Activated CD4-positive, alpha-beta memory T cell treated with anti-CD3 and anti-CD28 coated beads, Interleukin-2, amount 10 ng/mL, durations not matched to agents 7 days and 5 days (primary cell): ENCODE measurements at places on chromosomes 3 and 15. TPM values are rescaled to one million over a fixed set of nuclear protein-coding genes. Genes with fewer than 3 reads are reported as not detected.

DNA sequence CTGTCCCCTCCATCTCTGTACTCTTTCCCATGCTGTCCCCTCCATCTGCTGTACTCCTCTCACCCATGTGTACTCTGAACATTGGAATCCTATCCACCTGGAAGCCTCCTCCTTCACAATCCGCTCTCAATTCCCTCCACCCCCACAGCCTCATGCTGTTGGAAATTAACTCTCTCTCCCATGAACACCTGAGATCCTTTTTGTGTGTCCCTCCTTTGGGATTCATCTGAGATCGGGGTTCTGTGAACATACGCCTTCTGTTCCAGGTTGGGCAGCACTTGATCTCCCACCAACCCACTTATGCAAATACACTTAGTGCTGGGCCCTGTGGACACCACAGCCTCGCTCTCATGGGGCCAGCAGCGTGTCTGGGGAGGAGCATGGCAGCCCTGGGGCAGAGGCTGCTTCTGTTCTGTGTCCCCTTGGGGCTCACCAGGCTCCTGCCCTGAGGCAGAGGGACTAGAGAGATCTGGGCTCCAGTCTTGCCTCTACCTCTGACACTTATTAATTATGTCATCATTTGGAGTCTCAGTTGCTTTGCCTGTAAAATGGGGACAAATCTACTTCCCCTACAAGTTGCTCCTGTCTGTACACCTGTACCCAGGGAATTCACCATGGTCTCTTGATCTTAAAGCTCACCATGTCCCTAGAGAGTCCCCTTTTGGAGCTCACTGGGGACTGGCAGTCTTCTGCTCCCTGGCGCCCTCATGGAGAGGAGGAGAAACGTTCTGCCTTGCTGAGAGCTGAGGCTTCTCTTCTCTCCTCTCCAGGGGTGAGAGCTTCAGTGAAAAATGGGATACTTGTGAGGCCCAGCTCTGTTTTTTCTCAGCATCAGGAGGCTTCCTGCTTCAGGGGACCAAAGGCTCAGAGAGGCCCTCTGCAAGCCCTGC, 42.7 kb downstream of the ITGA11 start:
- no peaks in the 10 kb centered on the region for H3K36me3 ChIP-seq
- peaks cover 25% of the 10 kb centered on the region for H3K4me1 ChIP-seq
- DNase-seq = peak; percentile 16
- no peak overlapping the region for H3K4me3 ChIP-seq
- peak overlapping the region; percentile 51 for H3K27ac ChIP-seq

DNA sequence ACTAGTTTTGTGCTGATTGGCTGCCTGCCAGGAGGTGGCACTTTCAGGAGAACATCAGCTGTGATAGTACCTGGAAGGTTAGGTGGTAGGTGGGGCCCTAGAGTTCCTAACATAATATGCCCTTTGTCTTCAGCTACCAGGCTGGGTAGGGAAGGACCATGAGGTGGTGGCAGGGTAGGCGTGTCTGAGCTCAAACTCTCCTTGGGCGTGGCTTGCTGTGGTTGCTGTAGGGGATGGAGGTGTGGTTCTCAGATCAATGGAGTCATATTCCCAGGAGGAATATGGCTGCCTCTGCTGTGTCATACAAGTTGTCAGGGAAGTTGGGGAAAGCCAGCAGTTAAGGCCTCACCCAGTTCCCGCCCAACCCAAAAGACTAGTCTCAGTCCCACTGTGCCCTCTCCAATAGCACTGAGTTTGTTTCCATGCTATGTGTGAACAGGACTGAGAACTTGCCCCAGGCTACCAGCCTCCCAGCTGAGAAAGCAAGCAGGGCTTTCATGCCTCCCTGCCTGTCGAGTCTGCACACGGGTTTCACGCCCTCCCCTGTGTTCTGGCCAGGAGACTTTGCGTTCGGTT, 107.7 kb downstream of the CHCHD4 start:
- no peak overlapping the region for H3K4me3 ChIP-seq
- no peak overlapping the region for H3K27ac ChIP-seq
- H3K4me1 ChIP-seq = no peaks in the 10 kb centered on the region
- no peak for DNase-seq
- H3K27me3 ChIP-seq = peaks cover 14% of the 10 kb centered on the region

Gene SLC28A2
- not detected for total RNA-seq

GRCh38 chr3:113053169-113053568, 62.4 kb downstream of the GTPBP8 start:
- no peaks in the 10 kb centered on the region for H3K36me3 ChIP-seq
- H3K4me3 ChIP-seq = no peak overlapping the region
- H3K27me3 ChIP-seq = no peaks in the 10 kb centered on the region
- H3K27ac ChIP-seq = no peak overlapping the region
- DNase-seq = no peak

GRCh38 chr15:58805095-58805494, 34.0 kb downstream of the MINDY2 start:
- no peak overlapping the region for H3K27ac ChIP-seq
- H3K36me3 ChIP-seq = peaks cover 4% of the 10 kb centered on the region
- H3K4me1 ChIP-seq = peaks cover 2% of the 10 kb centered on the region
- H3K4me3 ChIP-seq = no peak overlapping the region
- H3K27me3 ChIP-seq = no peaks in the 10 kb centered on the region

Gene PYDC2
- not detected for total RNA-seq

DNA sequence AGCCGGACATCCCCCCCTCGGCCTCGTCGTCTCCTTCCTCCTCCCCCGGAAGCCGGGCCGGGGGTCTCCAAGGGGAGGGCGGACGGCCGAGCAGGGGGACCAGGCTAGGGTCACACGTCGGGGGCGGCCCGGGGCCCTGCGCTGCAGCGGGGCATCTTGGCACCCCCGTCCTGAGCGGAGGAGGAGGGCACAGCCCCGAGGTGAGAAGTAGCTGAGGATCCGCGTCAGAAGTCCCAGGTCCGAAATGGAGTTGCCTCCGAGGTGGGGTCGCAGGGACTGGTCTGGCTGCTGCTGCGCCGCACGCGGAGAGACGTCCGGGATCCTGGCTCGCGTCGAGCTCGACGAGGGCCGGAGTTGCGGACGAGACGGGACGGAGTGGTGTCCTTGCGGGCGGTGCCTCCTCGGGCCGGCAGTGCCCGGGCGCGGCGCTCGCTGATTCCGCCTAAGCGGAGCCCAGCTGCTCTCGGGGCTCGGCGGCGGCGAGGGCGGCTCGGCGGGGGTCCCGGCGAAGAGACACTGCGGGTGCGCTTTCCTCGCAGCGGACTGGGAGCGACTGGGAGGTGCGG, at the start of gene ADCY5:
Gene ADCY5, minus strand, starts transcription at position 555 of the 566 bp plus-strand sequence. Its CDS starts 545 bp downstream, at position 10.
- no peak within 1 kb of the TSS for H3K27ac ChIP-seq
- peaks cover 9% of the 10 kb centered on the region for H3K4me1 ChIP-seq
- H3K4me3 ChIP-seq = peak within 1 kb of the TSS; percentile 24
- DNase-seq = no peak
- H3K27me3 ChIP-seq = peaks cover 56% of the 10 kb centered on the region
- no peaks in the 10 kb centered on the region for H3K36me3 ChIP-seq

DNA sequence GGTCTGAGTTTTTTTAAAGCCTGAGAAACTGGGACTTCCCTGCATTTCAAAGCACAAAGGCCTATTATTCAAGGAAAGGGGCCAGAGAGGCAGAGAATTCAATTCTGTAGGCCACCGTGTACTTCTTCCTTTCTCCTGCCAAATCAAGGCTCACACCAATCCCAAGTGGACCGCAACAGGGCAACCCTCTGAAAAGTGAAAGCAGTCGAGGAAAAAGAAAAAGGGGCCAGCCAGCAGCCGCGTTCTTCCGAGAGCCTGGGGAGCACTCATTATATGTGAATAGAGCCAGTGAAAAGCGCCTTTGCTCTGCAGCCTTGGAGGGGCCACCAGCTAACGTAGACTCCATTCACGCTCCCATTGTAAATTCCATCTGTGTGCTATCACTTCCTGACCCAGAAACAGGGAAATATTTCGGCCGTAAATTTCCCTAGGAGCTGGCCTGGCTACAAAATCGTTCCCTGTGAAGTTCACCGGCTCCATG, 45.9 kb upstream of the THUMPD3 start:
- H3K27ac ChIP-seq = no peak overlapping the region
- H3K4me1 ChIP-seq = no peaks in the 10 kb centered on the region
- no peaks in the 10 kb centered on the region for H3K36me3 ChIP-seq
- DNase-seq = no peak
- peaks cover 5% of the 10 kb centered on the region for H3K27me3 ChIP-seq

DNA sequence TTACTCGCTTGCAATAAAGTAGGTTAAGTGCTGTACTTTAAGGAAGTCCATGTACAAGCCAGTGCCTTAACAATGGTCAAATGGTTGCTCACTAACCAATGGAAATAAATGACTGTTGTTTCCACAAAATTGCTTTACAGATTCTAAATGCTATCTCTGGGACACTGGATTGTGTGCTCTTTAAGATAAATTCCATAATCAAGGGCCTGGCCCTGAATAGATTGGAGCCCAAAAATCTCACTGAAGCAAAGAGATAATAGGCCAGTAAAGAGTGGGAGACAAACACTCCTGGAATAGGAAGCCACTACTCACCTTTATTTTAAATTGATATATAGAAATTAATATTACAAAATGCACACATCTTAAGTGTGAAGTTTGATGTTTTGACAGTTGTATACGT, 62.4 kb upstream of the GOLGA6B start:
- DNase-seq = no peak
- H3K4me3 ChIP-seq = no peak overlapping the region
- H3K27me3 ChIP-seq = no peaks in the 10 kb centered on the region
- no peak overlapping the region for H3K27ac ChIP-seq

DNA sequence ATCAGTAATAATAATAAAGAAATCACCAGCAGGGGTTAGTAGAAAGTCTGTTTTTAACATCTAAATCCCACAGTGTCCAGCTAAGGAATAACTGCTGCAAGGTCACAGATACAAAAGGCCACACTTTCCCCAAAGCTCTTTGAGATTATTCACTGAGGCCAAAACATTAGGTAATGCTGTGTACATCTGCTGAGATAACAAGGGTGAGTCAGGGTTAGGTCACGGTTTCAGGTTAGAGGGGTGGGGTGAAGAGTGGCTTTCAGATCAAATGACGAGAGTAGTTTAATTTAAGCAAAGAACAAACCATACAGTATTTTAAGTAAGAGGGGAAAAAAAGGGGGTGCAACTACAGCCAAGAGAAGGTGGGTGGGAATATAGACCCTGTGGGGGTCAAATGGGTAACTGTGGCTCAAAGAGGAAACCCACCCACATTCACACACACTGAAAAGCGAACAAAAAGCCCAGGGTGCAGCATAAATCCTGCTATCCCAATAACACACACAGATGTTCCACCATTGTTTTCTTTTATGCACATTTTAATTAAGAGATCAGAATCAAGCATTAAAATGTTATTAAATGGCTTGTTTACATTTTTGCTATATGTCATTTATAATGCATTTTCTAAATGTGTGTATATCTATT, 412.9 kb downstream of the TIGIT start:
- no peak overlapping the region for H3K27ac ChIP-seq
- H3K27me3 ChIP-seq = no peaks in the 10 kb centered on the region
- H3K4me1 ChIP-seq = peaks cover 5% of the 10 kb centered on the region

Gene CEMIP
- total RNA-seq = not detected

DNA sequence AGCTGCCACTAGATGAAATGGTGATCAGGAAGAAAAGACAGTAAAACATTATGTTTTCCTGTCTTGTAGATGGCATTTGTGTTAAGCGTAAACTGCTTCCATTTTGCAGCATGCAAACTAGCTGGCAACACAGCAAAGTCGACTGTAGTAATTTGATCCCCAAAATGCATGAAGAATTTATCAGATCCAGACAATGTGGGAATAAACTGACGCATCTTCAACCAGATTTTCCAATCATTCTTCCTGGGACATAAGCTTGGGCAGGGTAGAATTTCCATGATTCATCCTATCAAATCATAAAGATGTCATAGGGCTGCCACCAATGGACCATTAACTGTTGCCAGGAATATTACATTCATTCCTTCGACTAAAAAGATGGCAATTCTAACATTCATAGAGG, 260.3 kb downstream of the ERC2 start:
- H3K27ac ChIP-seq = no peak overlapping the region
- H3K27me3 ChIP-seq = no peaks in the 10 kb centered on the region
- H3K4me1 ChIP-seq = no peaks in the 10 kb centered on the region
- no peak for DNase-seq
- no peak overlapping the region for H3K4me3 ChIP-seq
